ENCODE measurements at places on chromosomes 5 and 9. TPM values are rescaled to one million over a fixed set of nuclear protein-coding genes. Genes with fewer than 3 reads are reported as not detected.

DNA sequence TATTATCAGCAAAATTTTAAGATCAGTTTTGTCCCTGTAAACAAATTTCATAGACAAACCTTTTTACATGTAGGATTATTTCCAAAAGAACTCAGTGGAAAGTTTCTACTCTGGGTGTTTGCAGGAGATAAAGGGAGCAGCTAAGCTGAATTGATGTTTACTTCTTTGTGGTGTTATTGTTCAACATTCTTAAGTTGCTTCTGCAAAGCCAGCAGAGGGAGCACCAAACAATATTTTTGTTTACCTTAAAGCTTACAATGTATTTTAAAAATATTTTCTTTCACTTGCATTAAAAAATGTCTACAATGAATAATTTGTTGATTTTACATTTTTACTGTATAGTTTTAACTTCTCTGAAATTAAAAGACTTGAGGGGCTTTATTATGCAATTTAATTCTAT lies 135.4 kb downstream of the ATG10 start:
- no peak for DNase-seq

GRCh38 chr5:150541895-150542294 lies 34.0 kb downstream of the NDST1 start:
- DNase-seq: no peak

DNA sequence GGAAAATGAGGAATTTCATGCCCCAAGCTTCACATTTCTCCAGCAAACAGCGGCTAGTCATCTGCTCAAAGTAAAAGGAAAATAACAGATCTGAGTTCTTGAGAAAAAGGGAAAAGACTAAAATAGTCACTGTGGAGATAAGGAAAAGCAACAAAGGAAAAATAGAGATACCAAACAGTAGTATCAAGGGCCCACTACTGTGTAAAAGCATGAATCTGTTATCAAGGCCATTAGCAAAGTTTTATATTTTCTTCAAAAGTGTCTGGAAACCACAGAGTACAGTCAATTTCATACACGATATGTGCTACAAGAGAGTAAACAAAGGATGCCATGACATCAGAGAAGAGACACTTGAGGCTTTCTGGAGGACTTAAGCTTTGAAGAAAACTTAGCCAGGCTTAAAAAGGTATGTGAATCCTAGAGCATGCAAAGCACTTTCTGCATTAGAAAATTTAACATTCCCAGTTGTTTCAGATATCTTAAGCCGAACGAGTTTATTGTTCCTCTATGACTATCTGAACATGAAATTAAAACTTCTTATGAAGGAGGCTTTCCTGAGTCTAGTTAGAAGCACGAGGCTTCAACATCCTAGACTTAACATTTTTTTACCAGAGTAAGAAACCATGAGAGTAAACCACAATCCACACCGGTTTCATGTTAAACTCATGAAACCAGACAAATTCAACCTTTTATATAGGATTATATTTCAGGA lies 1.2 kb downstream of the TTC33 start:
- peak; percentile 8 for DNase-seq

The IGFBPL1 gene
- 1.6 TPM for polyA plus RNA-seq

The KCNT1 gene
- polyA plus RNA-seq: 0.21 TPM

DNA sequence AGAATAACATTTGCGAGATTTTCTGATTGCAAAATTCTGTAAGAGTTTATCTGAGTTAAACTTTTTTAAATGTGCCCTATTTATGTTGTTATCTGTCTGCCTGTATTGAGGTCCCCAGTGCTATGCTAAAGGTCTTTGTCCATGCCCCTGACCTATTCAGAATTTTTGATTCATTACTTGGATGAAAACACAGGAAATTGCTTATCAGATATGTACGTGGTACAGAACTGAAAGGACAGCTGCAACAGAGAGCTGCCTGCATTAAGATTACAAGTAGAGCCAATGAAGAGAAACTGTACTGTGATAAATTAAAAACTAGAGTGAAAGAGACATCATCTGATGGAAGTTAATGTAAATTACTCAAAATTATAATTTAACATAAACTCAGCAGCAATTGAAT lies 408.8 kb downstream of the ADGRV1 start:
- no peak for DNase-seq
